CD4-positive, alpha-beta T cell treated with Interleukin-21 for 1 hour (primary cell): ENCODE measurements at places on chromosomes 13 and 19.

GRCh38 chr13:40984668-40985366, 34.3 kb downstream of the ELF1 start:
- DNase-seq: peak; percentile 67

- DNase-seq: no peak
Observed at GRCh38 chr19:38039966-38040365, 133.0 kb downstream of the SIPA1L3 start.

GRCh38 chr13:112962911-112963625, 5.9 kb upstream of the MCF2L start:
- no peak for DNase-seq

DNA sequence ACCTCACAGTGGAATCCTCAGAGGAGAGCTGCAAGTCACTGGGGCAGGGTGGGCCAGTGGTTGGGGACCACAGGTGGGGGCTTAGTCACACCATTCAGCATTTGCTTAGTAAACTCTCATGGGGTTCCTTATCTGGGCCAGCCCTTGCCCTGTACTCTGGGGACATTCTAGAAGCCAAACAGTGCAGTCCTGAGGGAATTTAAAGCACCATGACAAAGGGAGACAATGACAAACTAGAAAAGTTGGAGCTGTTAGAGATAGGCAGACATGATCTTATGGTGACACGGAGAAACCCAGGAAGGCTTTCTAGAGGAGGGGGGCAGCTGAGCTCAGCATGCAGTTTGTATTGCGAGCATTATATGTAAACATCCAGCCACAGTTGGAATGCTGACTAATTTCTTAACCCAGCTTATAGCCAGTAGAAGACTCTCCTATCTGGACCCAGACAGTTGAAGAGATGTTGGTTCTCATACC, 87.6 kb downstream of the ZNF429 start:
- DNase-seq: no peak

- DNase-seq: no peak
Observed at GRCh38 chr19:35978832-35979365, 16.1 kb upstream of the SDHAF1 start.

DNA sequence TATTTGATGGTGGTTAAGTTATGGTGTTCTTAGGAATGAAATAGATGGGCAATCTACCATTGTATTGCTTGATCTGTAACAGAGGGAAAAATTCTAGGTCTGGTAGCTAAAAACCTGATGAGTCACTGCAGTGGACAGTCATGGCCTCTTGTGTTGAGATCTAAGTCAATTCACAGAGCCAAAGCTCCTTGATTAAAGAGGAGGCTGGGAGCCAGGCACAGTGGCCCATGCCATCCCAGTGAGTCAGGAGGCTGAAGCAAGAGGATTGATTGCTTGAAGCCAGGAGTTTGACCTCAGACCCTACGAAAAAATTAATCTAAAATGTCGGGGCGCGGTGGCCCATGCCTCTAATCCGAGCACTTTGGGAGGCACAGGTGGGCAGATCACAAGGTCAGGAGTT, 67.1 kb upstream of the KPNA3 start:
- no peak for DNase-seq

DNA sequence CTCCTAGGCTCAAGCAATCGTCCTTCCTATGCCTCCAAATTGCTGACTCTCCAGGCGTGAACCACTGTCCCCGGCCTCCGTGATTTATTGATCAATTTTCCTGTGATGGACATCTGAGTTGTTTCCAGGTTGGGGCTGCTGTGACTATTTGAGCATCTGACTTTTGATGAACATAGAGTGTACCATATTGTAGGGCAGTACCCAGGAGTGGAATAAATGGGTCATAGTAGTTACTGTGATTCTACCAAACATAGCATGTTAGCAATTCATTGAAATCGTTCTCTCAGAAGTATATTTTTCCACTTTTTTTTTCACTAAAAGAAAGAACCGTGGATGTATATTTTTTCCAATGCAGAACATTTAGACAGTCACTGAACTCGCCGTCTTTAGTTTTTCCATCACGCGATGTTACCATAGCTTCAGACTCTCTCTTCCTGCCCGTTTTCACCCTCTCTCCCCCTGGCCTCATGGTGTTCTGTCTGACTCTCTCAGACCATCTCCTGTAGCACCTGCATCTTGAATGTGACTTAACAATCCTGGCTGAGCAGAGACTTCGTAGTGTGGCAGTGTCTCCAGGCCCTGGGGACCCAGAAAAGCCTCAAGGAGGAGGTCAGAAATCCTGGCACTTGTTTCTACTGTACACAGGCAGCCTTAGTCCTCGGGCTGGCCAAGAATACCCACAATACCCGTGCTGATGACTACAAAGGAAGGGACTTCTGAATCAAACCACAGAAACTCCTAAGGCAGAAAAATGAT, 3.2 kb upstream of the RASGRP4 start:
- DNase-seq: no peak

- no peak for DNase-seq
Observed at GRCh38 chr13:51416107-51416506, 36.7 kb downstream of the INTS6 start.

GRCh38 chr19:36488846-36489117, 579 bp downstream of the ZNF566 start:
- peak; percentile 59 for DNase-seq

DNA sequence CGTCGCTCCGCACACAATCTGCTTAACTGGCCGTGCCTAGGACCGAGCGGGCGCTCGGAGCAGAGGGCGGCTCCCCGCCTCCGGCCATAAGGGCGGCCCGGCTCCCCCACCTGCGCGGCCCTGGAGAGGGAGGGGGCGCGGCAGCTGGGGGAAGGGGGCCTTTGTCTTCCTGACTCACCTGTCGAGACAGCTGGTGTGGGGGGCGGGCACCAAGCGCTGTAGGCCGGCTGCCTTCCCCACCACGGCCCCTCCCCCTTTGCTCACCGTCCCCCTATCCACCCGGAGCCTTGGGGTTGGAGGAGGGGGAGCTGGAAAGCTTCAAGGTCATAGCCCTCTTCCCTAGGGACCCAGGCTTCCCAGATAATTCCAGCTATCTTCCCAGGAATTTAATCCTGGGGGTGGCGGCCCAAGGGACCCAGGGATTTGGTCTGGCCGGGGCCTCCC, 1.2 kb downstream of the VASP start:
- DNase-seq: peak; percentile 45

GRCh38 chr19:29858000-29858596, 46.3 kb downstream of the CCNE1 start:
- peak; percentile 41 for DNase-seq

- DNase-seq: no peak
Observed at GRCh38 chr13:62358646-62358932, 942.9 kb upstream of the PCDH20 start.

- DNase-seq: no peak
Observed at GRCh38 chr19:11337080-11337479, 2.4 kb downstream of the RAB3D start.

DNA sequence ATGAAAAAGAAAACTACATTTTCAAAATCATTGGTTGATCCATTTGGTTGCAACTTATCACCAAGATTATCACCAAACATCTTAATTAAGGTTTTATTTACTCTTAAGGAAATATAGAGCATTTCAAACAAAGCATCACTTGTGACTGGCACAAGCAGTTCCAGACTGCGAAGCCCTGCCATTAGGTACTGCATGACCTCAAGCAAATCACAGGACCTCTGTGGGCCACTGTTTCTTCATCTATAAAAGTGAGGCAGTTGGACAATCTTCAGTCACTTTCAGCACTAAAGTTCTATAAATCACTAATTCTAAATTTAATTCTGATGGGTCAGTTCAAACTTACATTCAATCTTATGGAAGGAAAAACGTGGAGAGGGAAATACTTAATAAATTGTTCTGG, 2.0 kb downstream of the ELF1 start:
- peak; percentile 59 for DNase-seq

DNA sequence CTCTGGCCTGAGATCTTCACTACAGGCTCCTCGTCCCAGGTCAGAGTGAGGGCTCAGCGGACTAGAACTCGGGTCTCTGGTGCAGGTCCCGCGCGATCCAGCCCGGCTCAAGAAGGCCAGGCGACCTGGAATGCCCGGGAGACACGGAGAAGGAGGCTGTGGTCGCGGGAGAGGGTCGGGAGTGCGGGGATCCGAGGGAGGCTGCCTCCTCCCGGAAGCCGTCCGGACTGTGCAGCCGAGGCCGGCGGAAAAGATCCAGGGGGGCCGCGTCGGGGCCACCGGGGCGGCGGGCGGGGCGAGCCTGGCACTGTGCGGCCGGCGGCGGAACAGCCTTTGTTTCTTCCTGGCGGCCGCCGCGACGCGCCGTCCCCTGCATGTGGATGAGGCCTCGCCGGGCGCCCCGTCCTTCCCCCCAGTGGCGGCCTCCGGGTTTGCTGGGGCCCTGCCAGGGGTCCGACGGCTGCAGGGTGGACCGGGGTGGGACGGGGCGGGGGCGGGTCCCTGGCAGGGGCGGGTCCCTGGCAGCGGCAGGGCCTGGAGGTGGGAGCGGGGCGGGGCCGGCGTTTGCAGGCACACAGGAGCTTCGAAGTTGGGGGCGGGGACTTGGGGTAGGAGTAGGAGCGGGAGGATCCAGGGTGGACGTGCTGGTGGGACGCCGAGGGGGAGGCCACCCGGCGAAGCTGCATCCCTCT, 1.0 kb upstream of the SLC7A10 start:
- DNase-seq: no peak

- DNase-seq: no peak
Observed at GRCh38 chr13:44778761-44779484, 202.8 kb upstream of the TSC22D1 start.

- DNase-seq: no peak
Observed at GRCh38 chr13:110468986-110469495, 92.5 kb downstream of the RAB20 start.

- DNase-seq: no peak
Observed at GRCh38 chr19:28840891-28841290, 372.1 kb downstream of the UQCRFS1 start.

DNA sequence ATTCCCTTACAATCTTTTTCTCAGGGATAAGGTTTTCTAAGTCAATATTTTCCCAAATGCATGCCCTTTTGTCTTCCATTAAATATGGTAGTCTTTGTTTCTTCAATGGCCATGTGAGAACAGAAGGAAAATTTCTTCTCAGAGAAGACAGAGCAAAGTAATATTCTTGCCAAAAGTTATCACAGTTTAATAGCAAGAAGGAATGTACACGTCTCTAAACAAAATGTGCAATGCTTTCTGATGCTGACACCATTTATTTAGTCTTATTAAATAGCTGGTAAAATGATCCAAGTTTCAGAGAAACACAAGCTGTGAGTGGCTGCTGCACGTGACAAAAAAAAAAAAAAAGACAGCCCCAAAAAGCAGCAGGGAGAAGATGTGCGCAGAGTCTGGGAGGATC, 542.5 kb downstream of the GPC6 start:
- DNase-seq: no peak

GRCh38 chr13:70520275-70521036, 412.2 kb upstream of the KLHL1 start:
- DNase-seq: no peak

- DNase-seq: no peak
Observed at GRCh38 chr13:112442483-112443090, 66.4 kb downstream of the SPACA7 start.

DNA sequence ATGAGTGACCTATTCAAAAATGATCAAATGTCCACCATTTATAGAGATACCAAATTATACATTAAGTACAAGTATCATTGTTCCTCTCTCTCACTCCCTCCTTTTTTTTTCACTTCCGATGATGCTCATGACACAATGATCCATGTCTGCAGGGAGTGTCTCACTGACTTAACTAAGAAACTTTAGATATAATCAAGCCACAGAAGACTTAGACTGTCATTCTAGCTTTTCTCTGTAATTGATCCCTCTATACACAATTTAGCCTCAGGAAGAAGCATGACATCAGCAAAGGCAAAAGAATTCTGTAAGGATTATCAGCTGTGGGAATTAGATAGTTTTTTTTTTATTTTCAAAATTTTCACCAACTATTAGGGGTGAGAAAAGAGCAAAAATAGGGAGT, 734.9 kb upstream of the PCDH9 start:
- DNase-seq: no peak

DNA sequence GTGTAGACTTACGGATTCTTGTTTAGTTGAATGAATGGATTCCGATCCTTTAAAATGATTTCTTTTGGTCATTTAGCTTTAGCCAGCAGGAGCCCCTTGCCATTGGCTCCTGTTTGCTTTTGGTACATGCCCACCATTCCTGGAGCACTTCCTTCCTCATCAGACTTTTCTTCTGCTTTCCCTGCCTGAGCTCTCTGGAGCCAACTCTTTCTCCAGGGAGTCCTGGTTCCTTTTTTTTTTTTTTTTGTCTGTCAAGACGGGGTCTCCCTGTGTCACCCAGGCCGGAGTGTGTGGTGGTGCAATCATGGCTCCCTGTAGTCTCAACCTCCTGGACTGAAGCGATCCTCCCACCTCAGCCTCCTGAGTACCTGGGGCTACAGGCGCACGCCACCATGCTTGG, 37.8 kb downstream of the SMARCA4 start:
- DNase-seq: no peak

GRCh38 chr13:71659404-71659803, 207.6 kb downstream of the DACH1 start:
- DNase-seq: no peak

DNA sequence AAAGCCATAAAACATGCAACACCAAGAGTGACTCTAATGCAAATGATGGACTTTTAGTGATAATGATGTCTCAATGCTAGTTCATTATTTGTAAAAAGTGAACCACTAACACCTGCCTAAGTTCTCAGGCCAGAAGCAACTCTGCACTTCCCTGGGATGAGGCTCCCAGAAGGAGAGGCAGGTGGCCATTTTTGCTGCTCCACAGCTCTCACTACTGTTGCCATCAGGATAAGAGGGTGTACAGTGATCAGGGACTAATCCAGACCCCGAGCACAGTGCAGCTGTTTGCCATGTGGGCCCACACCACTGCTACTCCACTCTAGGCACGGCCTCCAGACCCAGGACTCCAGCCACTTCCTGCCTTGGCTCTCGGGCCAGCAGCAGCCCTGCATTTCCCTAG, 828.3 kb upstream of the MIR17HG start:
- DNase-seq: no peak

GRCh38 chr19:19580418-19580817, 38.1 kb downstream of the PBX4 start:
- no peak for DNase-seq

GRCh38 chr13:49071341-49071937, 95.7 kb downstream of the FNDC3A start:
- DNase-seq: no peak

DNA sequence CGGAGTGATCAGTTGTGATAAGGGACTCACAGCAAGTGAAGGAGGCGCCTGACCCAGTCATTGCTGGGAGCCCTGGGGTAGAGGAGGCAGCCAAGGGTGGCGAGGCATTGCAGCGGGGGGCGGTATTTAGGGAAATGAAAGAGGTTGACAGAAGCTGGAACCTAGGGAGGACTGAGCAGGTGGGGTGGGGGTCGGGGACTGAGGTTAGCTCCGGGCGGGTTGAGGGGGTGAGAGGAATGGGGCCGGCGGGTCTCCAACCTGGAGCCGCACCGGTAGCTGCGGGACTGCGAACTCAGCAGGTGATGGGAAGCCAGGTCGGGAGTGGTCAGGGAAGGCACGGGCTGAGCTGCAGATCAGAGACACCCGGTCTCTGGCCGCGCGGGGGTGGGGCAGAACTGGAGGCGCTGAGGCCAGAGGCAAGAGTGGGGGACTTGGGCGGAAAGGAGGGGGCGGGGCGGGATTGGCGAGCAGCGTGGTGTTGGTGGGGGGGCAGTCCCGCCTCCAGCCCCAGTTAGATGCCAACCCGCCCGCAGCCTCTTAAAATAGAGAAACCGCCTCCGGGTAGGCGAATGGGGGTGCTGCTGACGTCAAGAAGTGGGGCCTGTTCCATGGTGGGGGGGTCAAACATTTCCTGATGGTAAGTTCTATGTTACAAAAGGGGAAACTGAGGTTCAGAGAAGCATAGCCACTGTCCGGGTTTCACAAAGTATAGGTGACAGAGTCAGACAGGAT, 1.5 kb downstream of the MAST3 start:
- peak; percentile 61 for DNase-seq
